ENCODE measurements at places on chromosomes 7 and 10.

GRCh38 chr7:120431016-120431415 lies 158.0 kb downstream of the KCND2 start:
- H3K27ac ChIP-seq, result no peak overlapping the region
- no peaks in the 10 kb centered on the region for H3K4me1 ChIP-seq
- H3K36me3 ChIP-seq, result no peaks in the 10 kb centered on the region
- H3K27me3 ChIP-seq, result no peaks in the 10 kb centered on the region
- no peak overlapping the region for H3K4me3 ChIP-seq

GRCh38 chr10:100483876-100484666 lies 21.3 kb downstream of the WNT8B start:
- no peak overlapping the region for H3K27ac ChIP-seq
- no peak for DNase-seq
- peaks cover 2% of the 10 kb centered on the region for H3K36me3 ChIP-seq
- peak overlapping the region; percentile 48 for H3K4me3 ChIP-seq

- no peak overlapping the region for H3K27ac ChIP-seq
- H3K4me1 ChIP-seq, result peaks cover 16% of the 10 kb centered on the region
- DNase-seq, result no peak
- H3K36me3 ChIP-seq, result peaks cover 6% of the 10 kb centered on the region
- H3K4me3 ChIP-seq, result no peak overlapping the region
Measured at GRCh38 chr10:118220346-118220850, 121.7 kb downstream of the FAM204A start.

DNA sequence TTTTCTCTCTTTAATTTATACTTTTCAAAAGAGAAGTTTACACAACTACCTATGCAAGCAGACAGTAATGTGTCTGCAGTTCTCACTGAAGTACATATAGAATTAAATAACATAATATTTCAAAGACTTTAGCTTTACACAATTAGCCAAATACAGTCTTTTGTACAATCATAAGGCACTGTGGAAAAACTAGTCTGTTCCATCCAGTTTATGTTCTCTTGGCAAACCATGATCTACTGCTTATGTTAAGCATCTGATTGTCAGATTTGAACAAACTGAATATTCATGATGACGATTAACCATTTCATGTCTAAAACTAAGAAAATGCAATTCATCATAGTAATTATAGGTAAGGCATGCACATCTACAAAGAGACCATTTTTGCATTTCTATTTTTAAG lies 842 bp downstream of the SEMA3A start:
- H3K27me3 ChIP-seq, result no peaks in the 10 kb centered on the region
- no peaks in the 10 kb centered on the region for H3K36me3 ChIP-seq
- H3K4me3 ChIP-seq, result peak overlapping the region; percentile 95
- DNase-seq, result no peak

- no peak for DNase-seq
- no peaks in the 10 kb centered on the region for H3K36me3 ChIP-seq
- H3K4me3 ChIP-seq, result no peak overlapping the region
- H3K27me3 ChIP-seq, result peaks cover 6% of the 10 kb centered on the region
Measured at GRCh38 chr7:69811476-69812308, 213.4 kb downstream of the AUTS2 start.

GRCh38 chr10:98429320-98430072 lies 14.5 kb upstream of the PYROXD2 start:
- H3K4me3 ChIP-seq, result no peak overlapping the region
- H3K4me1 ChIP-seq, result no peaks in the 10 kb centered on the region
- no peak overlapping the region for H3K27ac ChIP-seq

DNA sequence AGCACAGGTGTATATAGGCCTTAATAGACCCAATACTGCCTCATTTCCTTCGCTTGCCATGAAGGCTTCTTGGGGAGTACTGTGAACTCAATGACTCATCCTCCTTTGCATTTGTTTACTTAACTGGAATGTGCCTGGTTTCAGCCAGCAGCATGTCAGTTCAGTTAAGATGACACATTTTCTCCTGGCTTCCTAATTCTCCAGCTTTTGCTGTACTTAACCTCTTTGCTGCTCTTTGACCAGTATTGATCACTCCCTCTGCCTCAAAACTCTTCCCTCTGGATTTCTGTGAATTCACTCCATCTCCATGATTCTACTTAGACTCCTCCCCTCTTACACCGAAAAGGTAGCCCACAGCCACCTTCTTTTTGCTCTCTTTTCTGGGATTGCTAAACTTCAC lies 135.7 kb downstream of the MAGI2 start:
- no peaks in the 10 kb centered on the region for H3K27me3 ChIP-seq
- H3K4me3 ChIP-seq, result no peak overlapping the region
- no peaks in the 10 kb centered on the region for H3K36me3 ChIP-seq
- DNase-seq, result no peak

GRCh38 chr10:132844069-132844809 lies 58.3 kb upstream of the NKX6-2 start:
- no peak for DNase-seq
- H3K4me1 ChIP-seq, result peaks cover 6% of the 10 kb centered on the region
- H3K36me3 ChIP-seq, result no peaks in the 10 kb centered on the region
- H3K27ac ChIP-seq, result no peak overlapping the region
- no peak overlapping the region for H3K4me3 ChIP-seq
- peaks cover 32% of the 10 kb centered on the region for H3K27me3 ChIP-seq

- no peaks in the 10 kb centered on the region for H3K36me3 ChIP-seq
- H3K4me3 ChIP-seq, result no peak overlapping the region
Measured at GRCh38 chr10:78559661-78560340, 509.0 kb upstream of the ZMIZ1 start.

DNA sequence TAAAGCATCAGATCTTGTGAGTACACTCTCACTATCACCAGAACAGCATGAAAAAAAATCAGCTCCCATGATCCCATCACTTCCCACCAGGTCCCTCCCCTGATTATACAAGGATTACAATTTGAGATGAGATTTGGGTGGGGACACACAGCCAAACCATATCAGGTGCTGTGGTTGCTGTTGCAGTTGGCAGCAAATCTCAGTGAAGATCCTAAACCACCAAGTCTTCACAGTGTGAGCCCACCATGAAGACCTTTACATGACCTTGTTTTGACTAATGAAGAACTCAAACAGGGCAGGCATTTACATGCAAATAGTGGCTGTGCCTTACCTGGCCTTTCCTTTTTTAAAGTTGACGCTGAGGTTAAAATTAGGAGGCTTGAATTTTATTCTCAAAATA lies 242.6 kb downstream of the ACTR3B start:
- H3K27me3 ChIP-seq, result no peaks in the 10 kb centered on the region
- H3K4me1 ChIP-seq, result no peaks in the 10 kb centered on the region
- H3K4me3 ChIP-seq, result no peak overlapping the region
- no peak for DNase-seq
